ENCODE measurements at places on chromosomes 3 and 15.

GRCh38 chr15:91456251-91456718 is 356.2 kb downstream of the SV2B start:
- no peak for DNase-seq

DNA sequence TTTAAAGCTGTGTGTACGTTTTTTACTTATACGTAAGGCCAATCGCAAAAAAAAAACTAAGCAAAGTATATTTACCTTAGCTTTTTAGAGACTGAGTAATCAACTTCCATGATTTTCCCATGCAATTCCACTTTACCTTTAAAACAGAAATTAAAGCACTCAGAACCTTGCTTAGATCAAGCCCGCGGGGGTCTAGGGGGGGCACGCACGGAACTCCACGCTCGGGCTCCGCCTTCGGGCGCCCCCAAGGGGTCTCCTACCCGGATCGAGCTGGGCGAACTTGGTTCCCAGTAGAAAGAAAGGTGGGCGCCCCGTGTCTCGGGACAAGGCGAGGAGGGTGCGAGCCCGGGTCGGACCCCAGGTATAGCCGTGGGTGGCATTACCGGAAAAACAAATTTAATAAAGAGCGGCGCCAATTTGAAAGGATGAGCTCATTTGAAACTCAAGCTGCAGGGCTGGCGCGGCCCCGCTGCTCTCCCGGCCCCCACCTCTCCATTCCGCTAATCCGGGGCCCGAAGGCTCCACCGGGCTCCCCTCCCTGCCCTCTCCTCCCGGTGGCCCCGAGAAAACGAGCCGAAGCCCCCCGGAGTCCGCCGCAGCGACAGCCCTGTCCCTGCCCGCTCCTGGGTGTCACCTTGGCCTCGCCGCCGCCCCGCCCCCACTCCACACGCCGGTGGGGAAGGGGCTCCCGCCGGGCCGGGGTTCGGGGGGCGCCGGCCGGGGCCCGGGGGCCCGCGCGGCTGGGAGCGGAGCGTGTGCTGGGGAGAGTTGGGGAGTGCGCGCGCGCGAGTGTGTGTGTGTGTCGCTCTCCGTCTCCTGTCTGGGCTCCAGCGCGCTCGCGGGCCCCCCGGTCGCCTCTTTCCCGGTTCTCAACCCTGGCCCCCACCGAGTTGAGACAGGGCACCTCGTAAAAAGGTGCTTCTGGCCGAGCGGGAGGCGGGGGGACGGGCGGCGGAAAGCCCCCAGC is 1.5 kb downstream of the IGF2BP2 start:
- peak; percentile 41 for DNase-seq

- peak; percentile 46 for DNase-seq
Measured at GRCh38 chr3:196666001-196666867, 26.7 kb downstream of the NRROS start.

DNA sequence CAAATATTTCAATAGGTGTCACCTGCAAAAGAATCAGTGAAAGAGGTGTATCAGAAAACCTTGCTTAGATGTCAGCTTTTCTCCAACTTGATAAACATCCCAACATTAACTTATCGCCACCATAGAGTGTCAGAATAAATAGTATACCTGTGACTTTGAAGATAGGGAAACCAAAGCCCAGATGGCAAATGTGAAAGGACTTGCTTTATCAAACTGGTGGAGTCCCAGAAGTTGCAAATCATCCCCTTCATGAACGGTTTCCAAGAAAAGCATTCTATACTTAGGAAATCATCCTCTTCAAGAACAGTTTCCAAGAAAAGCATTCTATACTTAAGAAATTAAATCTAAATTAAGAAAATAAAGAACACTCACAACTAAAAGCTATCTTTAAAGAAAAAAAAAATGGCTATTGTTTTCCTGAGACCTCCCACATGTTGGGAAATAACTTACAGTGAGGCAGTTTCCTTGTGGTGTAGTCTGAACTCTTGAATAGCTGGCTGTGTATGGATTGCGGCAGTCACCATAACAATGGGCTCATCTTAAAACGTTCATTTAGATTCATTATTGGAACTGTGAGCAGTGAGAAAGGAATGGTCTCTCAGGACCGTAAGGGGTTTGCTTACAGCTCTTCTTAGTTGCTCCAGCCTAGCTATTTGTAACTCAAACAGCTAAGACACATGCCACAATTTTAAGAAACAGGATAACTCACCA is 56.5 kb downstream of the GHSR start:
- no peak for DNase-seq

- no peak for DNase-seq
Measured at GRCh38 chr3:37907906-37908305, 46.2 kb downstream of the CTDSPL start.

DNA sequence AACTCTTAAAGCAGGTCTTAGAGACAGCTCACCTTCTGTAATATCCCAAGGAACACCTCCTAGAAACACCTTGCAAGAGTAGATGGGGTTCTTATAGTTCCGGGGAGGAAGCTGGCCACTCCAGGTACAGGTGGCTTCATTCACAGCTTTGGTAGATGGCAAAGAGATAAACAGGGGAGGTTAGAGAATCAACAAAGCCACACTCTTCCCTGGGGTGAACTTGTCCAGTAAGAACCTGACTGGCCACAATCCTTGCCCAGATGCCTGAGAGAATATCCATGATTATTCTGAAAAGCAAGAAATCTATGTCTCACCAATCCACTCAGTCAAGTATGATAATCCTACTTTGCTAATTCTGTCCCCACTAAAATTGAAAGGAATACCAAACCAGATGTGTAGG is 13.6 kb upstream of the RPS17 start:
- DNase-seq: no peak

- no peak for DNase-seq
Measured at GRCh38 chr15:76321171-76321570, 9.9 kb upstream of the ETFA start.

GRCh38 chr3:16304061-16305010 is 39.3 kb downstream of the OXNAD1 start:
- DNase-seq: no peak

DNA sequence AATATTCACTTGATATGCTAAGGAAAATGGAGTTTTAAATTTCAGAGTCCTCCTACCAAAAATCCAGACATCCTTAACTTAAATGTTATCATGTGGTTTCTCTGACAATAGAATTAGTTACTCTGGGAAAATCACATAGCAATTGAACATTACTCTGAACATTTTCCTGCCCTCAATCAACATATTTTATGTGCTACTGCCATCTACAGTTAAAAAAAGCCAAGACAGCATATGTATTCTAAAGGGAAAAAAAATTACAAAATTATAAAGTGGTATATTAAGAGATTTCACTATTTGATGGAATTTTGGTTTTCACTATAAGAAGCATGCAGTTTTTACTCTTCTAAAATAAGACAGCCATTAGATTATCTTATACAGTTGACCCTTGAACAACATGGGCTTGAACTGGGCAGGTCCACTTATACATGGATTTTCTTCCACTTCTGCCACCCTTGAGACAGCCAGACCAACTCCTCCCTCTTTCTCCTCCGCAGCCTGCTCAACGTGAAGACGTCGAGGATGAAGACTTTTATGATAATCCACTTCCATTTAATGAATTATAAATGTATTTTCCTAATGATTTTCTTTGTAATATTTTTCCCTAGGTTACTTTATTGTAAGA is 122.3 kb downstream of the ATP1B3 start:
- DNase-seq: peak; percentile 40

DNA sequence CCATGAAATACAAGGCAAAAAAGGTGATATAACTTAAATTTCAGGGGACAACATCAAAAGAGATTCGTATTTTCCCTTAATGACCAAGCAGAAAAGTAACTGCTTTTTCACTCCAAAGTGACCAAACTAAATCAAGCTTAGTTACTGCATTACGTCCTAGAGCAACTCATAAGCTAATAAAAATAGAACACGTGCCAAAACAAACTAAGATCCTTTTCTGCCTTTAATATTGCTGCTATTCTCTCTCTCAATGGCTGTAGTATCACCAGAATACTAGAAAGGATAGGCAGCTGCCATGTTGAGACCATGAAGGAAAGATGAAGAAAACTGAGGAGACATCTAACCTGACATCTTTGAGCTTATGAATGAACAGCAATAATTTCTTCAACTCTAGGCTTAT is 43.3 kb downstream of the UBXN7 start:
- no peak for DNase-seq

GRCh38 chr3:113211330-113212149 is at the start of gene BOC:
Gene BOC, plus strand, starts transcription at chr3:113211557. Its CDS starts 38,246 bp downstream, at chr3:113249803.
- DNase-seq: peak; percentile 69

DNA sequence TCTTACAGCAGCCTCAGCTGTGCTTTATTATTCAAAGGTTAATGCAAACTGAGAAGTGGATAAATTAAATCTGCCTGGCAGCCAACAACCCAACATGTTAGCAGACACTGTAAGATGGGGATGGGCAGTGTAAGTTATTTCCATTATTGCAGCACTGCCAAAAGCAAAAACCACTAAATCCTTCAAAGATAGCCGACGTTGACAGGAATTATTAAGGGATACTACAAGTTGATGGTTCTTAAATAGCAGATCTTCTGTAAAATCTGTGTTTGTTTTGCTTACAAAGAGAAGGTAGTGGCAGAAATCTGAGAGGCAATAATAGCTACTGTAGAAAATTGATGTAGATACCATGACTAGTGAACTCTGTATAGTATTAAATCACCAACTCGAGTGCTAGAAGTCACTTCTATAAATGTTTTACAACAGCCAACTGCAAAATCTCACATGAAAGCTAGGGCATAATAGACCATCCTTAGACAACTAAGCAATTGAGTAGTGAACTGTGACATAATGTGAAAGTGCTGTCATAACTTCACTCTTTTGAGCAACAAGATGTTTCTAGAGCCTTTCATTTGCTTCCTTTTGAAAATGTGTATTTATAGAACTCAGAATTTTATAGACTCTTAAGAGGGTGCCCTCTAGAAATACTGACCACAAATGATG is 278.6 kb downstream of the UBE2E2 start:
- no peak for DNase-seq

- DNase-seq: peak; percentile 92
Measured at GRCh38 chr3:138389841-138390581, 41.6 kb downstream of the MRAS start.

DNA sequence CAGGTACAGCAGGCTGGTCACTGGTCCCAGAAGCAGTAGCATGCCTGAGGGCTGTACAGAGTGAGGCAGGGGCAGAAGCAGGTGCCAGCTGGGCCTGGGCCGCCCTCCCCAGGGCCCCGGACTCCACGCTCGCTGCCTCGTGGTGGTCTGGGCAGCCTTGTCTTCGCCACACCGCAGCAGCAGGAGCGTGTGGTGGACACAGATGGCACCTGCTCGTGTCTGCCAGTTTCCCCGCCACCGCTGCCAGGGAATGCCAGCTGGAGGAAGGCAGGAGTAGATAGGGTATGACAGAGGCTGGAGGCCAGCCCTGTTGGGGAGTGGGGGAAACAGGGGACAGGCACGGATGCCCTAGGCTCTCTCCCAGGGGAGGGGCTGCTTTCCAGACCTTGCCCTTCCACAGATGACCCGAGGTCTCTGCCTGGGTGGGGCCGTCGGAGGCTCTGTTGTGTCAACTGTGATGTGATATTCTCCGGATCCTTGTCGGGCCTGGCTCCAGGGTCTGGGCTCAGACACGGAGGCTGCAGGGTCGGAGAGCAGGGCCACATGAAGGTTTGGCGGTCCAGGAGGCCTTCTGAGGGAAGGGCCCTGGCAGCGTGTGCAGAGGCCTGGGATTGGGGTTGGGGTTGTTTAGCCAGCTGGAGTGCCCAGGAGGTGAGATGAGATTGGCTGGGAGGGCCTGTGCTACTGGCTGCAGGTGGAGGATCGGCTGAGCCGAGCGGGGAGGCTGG is 33.6 kb downstream of the GOLGA6L10 start:
- no peak for DNase-seq

DNA sequence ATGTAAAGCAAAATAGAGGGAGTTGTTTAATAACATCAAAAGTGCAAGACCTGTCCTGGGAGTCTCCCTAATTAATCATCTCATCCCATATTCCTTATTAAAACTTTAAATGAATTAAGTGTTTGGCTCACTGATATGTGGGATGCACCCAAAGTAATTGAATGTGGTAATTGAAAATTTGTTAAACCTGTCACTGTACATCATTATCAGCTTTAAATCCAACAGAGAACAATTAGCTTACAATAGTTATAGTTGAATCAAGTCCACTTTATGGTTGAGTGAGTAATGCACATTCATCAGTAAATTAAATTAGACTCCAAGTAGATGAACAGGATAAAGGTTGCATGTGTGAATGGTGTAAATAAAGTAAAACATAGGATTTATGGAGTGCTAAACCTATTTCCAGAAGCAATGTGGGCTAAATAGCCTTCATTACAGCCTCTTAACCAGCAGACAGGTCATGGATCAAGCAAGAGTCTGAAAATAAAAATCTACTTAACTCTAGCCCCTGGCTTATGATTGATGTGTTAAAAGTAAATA is 608.2 kb upstream of the CCDC54 start:
- no peak for DNase-seq

GRCh38 chr15:100256970-100257650 is 84.7 kb downstream of the ADAMTS17 start:
- no peak for DNase-seq

DNA sequence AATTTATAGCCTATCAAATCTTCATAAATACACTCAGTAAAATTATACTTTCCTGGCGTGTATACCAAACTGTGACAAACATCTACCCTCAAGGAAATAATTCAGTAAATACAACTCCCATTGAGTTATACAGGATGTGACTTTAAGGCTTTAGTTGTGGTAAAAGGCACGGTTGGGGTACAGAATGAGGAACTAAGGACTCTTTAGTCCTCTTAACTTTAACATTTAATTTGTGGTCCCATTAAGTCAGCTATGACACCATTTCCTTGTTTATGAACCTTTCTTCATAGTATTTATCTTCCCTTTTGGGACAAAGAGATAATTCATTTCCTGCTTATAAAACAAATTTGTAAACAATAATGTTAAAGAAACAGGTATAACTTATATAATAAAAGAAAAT is 30.2 kb downstream of the IFT80 start:
- no peak for DNase-seq

DNA sequence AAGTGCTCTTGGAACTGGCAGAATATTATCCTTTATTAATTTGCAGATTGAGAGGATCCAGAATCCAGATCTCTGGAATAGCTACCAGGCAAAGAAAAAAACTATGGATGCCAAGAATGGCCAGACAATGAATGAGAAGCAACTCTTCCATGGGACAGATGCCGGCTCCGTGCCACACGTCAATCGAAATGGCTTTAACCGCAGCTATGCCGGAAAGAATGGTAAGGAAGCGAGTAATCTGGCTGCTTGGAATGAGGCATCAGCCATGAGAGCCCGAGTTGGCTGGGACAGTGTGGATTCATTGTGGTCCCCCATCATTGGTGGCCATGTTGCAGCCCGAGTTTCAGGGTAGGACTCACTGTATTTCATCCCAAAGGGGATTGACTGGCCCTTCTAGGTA is 47.1 kb downstream of the PARP14 start:
- DNase-seq: no peak

Measured in AG08395 (cell line).